ENCODE measurements at places on chromosomes 6 and 20. TPM values are rescaled to one million over a fixed set of nuclear protein-coding genes. Genes with fewer than 3 reads are reported as not detected.

- no peak for DNase-seq
Observed at GRCh38 chr6:26362836-26363220, 2.2 kb upstream of the BTN3A2 start.

The ENPP1 gene
- polyA plus RNA-seq = 0.17 TPM

GRCh38 chr20:37896932-37897548 lies 5.9 kb upstream of the VSTM2L start:
- DNase-seq = no peak

DNA sequence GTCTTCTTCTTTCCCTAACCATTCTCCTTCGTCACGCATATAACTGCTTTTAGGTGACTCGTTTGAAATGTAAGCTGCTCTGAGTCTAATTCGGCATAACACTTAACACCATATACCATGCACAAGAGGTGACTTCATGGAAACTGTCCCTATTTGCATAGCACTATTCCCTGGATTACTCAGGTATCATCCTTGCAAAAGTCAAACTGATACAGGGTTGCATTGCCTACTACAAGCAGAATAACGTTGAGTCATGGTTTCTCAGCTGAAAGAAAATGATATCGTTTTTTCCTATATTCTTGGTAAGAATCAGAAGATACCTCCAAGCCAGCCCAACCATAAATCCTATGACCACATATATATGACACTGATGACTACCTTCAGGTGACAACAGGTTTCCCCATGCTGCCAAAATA lies 227.5 kb downstream of the ATXN1 start:
- no peak for DNase-seq

DNA sequence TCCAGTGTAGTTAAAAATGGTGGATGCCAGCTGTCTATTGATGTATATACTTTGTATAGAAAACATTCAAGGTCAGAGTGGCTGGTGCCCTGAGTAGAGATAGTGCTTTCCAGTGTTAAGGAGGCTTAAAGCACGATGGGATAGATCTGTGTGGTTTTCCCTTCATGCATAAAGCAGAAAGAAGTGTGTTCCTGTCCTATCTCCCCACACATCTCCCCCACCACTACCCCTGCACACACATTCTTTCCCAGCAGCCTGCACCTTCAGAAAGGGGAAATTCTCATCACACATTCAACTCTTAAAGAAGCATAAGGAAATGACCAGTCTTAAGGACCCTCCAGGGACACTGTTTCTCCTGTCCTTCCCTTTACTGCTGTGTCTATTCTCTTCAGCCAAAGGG lies 221.7 kb upstream of the TAB2 start:
- no peak for DNase-seq

The WFDC12 gene
- polyA plus RNA-seq = 0.10 TPM

The LRRN4 gene
- 0.33 TPM for polyA plus RNA-seq

- DNase-seq = no peak
Observed at GRCh38 chr6:43105538-43106222, 29.6 kb downstream of the PTK7 start.

DNA sequence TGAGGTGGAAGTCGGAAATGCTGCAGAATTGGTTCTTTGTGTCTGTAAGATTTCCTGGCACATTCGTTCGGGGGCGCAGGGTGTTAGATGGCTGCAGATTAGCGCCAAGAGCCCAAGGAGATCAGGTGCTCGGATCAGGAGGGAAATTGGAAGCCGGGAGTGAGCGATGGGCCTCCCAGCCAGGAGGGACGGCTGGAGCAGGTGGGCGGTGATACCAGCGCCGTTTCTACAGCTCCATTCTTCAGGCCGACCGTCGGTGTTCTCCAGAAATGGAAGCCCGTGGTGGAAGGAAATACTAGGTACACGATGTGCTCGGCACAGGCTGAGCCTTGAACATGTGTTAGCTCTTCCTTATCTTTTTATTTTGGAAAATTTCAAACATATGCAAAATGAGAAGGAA lies 6.5 kb downstream of the SIRPA start:
- no peak for DNase-seq

The PRRT1 gene
- polyA plus RNA-seq = 0.16 TPM

The MRPL14 gene
- polyA plus RNA-seq = 110 TPM

DNA sequence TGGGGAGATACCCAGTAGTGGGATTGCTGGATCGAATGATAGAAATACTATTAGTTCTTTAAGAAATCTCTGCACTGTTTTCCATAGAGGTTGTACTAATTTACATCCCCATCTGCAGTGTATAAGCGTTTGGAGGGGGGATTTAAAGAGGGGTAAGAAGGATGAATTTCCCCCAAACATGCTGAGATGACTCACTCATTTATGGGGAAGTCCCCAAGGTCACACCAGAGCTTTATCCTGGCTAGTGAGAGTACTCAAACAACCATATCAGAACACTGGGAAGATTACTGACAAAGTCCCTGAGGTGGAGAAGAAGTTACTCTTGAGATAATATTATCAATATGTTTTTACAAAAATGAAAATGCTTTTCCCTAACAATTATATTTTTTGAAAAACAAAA lies 44.0 kb downstream of the ROS1 start:
- no peak for DNase-seq

DNA sequence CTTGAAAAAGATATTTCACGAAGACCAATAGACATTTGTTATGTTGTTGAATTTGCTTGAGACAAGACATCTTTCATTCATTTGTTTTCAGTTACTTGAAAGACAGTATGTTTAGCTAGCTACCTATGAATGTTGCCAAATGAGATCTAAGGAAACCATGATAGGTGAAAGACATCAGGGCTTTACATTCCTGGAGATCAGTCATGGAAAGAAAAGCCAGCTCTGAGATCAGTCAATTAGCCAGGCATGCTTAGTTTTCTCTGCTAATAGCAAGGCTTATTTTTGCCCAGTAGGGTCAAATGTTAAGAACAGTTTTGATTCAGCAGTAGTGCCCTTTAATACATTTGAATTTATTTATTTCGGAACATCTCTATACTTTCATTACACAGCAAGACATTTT lies 116.5 kb upstream of the EDN1 start:
- DNase-seq = no peak

DNA sequence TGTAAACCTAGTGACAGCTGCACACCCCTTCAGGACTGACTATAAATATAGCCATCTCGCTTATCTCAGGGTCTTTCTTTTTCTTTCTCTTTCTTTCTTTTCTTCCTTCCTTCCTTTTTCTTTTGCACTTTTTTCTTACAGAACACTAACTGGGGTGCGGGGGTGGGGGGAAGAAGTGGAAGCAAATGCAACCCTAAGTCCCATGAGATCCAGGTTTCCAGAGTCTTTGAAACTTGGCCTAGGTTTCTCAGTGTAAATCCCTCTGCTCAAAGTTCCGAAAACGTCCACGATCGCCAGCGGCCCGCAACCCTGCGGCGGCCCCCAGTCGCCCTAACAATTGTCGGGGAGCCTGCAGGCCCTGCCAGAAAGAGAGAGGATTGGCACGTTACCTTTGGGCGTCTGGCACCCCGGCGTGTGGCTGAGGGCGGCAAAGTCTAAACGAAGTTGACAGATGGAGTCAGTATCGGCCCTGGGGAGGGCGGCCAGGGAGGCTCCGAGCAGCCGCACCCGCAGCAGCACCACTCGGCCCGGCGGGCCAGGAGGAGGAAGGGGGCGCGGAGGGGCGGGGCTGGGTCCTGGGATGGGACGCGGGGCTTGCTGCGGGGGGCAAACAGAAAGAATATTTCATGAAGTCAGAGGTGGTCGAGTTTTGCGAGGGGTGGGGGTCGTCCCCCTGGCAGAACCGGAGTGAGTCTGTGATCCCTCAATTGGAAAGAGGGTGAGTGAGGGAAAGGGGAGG lies 577 bp upstream of the FOXF2 start:
- no peak for DNase-seq

DNA sequence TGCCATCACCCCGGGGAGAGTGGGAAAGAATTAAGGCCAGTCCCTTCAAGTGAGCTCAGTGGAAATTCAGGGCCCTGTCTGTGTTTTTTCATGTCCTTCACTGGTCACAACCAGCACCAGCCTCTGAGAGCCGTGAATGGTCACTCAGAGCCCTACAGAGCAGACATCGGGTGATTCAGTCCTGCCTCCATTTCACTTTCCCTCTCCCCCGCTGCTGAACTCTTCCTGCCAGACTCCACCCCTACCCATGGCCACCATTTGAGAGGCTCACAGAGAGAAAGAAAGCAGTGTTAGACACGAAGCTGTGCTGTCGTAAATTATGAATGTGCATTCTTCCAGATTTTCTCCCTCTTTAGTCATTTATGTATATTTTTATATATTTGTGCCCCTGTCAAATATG lies 5.4 kb downstream of the R3HDML start:
- DNase-seq = no peak

The CDH26 gene
- polyA plus RNA-seq = 0.46 TPM

DNA sequence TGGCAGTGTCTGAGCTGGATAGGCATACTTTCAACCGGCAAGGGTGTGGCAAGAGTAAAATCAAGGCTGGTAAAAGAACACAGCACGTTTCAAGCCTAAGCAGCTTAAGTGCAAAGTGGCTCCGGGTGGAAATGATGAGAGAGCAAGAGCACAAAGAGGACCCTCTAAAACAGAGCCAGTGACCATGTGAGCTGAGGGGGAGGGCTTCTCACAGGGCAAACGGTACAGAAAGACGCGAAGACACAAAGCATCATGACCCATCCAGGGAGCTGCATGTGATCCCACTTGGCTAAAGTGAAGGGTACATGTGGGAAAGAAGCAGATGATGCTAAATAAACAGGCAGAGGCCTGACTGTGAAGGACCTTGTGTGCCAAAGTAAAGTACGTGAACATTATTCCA lies 25.7 kb downstream of the FKBP5 start:
- DNase-seq = no peak

GRCh38 chr6:127510876-127511275 lies 8.3 kb downstream of the MTCL3 start:
- DNase-seq = no peak

DNA sequence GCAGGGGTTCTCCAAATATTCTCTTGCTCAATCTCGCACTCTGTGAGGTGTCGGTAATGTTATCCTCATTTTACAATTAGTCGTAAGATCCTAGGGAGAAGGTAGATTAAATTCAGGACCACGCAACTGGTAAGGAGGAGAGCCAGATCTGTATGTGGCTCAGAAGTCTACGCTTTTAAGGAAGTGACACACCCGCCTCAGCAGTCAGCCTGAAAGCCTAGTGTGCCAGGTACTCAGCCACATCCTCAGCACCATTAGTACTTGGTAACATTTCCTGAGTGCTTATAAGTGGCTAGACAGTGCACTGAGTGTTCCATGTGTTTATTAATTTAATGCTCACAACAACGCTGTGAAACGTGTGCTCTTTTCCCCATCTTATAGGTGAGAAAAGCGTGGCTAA lies 63.7 kb downstream of the DHX35 start:
- DNase-seq = no peak

DNA sequence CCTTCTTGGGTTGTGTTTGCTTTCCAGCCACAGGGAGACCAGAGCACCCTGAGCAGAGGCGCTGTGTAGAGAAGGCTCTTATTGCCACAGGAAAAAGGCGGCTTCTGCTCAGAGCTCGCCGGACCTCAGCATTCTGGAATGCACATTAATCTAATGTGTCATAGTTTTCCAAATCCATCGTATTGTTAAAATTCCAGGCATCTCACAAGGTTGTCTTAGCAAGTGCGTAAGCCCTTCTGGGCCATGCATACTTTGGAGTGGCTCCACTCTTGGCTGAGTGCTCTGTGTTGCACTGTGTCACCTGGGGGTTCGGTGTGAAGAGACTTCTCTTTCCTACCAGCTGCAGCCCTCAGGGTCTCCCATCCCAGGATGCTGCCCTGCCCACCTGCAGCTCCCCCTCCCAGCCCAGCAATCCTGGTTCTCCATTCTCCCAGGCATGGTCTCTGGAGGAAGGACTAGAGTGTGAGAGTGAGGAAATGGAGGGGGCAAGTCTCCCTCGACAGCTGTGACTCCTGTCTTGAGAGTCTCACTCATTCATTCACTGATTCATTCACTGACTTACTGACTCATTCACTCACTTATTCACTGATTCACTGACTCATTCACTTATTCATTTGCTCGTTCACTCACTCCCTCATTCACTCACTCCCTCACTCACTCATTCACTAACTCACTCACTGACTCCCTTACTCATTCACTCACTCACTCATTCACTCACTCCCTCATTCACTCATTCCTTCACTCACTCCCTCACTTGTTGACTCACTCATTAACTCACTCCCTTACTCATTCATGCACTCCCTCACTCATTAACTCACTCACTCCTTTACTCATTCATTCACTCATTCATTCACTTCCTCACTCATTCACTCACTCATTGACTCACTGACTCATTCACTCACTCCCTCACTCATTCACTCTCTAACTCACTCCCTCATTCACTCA lies 83.7 kb upstream of the MPC1 start:
- peak; percentile 5 for DNase-seq

DNA sequence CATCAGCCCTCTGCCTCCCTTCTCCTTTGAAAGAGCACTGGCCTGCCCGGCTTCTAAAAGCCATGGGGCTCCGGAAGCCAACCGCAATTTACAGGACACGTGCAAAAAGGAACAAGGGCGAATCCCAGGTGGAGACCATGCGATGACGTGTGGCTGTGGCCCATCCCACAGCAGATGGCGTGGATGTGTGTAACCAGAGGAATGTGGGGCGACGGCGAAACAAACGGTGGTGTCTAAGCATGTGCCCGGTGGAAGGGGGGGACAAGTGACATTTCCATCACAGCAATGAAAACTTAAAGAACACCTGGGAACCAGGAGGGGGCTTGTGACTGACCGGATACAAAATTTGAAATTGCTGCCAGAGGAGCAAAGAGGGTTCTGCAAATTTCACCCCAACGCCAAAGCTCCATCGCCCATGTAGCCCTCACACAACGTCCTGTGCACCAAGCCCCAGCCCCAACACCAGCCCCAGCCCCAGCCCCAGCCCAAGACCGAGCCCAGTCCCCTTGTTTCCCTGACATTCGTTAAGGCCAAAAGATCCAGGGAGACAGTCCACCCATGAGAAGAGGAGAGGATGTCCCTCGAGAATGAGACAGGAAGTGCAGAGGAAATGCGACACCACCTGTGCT lies 159.7 kb upstream of the ZNF337 start:
- DNase-seq = no peak

GRCh38 chr6:33117811-33118277 lies 42.1 kb downstream of the HLA-DPB1 start:
- no peak for DNase-seq

Measured in mammary epithelial cell (primary cell).